Muscle of arm (tissue), 14 donors: ENCODE measurements at places on chromosomes 1 and 21. TPM values are rescaled to one million over a fixed set of nuclear protein-coding genes. Genes with fewer than 3 reads are reported as not detected.
A peak's percentile ranks its signal among the peaks of the same experiment; 100 is the strongest.

DNA sequence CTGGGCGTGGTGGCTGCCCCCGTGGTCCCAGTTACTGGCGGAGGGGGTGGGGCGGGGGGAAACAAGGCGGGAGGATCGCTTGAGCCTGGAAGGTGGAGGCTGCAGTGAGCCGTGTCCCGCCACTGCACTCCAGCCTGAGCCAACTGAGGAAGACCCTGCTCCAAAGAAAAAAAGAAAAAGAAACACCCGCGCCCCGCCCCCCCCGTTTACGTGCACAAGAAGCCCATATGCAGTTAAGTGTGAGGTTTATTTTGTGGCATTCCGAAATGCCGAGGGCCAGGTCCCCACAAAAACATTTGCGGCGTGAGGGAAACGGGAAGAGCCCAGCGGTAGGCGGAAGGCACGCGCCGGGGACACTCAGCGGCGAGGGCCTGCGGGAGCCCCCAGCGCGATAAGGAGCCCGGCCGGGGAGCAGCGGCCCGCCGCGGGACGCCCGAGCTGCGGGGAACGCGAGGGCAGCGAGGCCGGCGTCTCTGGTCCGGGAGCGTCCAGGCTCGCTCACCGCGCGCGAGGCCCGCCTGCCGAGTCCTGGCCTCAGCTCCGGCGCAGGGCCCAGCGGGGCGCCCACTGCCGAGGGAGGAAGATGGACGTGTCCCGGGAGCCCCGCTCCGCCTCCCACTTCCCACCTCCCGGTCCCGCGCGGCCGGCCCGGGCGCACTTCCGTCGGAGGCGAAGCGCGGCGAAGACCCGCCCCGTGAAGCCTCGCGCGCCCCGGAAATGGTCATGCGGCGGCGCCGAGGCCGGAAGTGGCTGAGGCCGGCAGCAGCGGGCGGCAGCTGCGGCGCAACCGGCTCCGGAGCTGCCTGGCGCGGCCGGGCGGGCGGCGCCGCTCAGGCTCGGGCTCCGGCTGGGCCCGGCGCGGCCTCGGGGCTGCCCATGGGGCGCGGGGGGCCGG is at the start of gene TRAPPC10:
Gene TRAPPC10 (plus strand): TSS at position 731 of the 895 bp plus-strand sequence. CDS start 185 bp downstream, outside the sequence.
- DNase-seq: peak; percentile 87

GRCh38 chr21:18252680-18253079 is 8.0 kb downstream of the CHODL start:
- no peak for DNase-seq

GRCh38 chr1:153977250-153978240 is at the start of gene JTB:
Gene JTB (minus strand): TSS chr1:153977674. CDS start chr1:153977252, 422 bp downstream.
- peak; percentile 87 for DNase-seq

DNA sequence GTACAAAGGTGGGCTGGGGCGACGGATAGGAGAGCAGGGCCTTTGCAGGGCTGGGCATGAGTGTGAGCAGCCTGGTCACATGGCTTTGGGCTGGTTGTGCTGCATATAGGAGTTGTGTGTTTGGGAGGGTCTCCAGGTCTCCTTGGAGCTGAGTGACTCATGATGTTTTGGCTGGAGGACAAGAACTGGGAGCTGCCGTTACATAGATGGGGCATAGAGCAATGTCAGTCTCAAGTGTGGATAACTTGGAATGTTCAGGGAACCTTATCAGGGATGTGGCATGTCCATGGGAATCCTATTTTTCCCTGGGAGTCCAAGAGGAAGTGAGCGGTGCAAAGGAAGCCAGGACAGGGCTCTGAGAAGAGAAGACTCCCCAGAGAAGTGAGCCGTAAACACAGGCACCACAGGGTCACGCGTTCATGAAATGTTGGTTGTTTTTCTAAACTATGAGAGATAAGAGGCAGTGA is 136.4 kb upstream of the KCNE2 start:
- no peak for DNase-seq

The ZC3H12A gene
- 1.4 TPM for polyA plus RNA-seq

The LIPI gene
- polyA plus RNA-seq: 0.48 TPM

- DNase-seq: no peak
Measured at GRCh38 chr1:218112862-218113261, 172.2 kb upstream of the RRP15 start.

The TBX19 gene
- polyA plus RNA-seq: 0.87 TPM
